ENCODE measurements at places on chromosomes 2 and 18.

GRCh38 chr2:158191076-158191895 lies 89.6 kb downstream of the UPP2 start:
- no peak for DNase-seq

DNA sequence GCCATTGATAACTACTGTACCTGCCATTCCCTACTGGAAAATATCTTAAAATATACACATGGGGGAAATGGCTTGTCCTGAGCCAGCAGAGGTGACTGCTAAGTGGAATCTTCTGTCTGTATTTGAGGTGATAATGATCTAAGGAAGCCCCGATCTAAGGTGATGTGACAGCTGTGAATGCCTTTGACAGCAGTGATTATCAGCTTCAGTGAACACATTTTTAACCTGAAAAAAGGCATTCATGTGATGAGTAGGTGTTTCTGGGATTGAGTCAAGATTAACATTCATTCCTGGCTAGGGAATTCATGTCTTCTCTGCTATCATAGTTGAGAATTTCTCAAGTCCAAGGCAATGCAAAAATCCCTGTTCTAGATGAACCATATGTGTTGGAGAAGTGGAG lies 9.1 kb upstream of the MAPRE2 start:
- peak; percentile 59 for DNase-seq

- DNase-seq = no peak
Observed at GRCh38 chr2:6072276-6072675, 380.1 kb downstream of the SOX11 start.

- no peak for DNase-seq
Observed at GRCh38 chr18:66211749-66212148, 392.1 kb downstream of the CDH19 start.

GRCh38 chr2:26462511-26463243 lies 15.2 kb downstream of the OTOF start:
- DNase-seq = no peak

DNA sequence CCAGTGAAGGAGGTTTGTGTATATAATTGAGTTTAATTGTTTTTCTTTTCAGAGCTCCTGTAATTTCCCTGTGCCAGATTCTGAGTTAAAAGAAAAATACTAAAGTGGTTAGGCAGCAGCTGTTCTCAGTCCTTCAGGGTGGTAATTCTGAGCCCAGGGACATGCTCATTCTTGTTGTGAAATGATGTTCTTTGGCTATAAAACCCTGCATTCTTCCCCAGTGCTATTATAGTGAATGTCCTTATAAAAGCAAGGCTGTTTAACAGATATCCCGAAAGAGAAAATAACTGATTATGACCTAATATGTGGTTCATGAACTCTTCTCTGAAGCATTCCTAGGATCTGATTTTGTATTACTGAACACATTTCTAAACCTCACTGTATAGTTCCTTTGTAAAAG lies 34.0 kb downstream of the ADAM23 start:
- no peak for DNase-seq

DNA sequence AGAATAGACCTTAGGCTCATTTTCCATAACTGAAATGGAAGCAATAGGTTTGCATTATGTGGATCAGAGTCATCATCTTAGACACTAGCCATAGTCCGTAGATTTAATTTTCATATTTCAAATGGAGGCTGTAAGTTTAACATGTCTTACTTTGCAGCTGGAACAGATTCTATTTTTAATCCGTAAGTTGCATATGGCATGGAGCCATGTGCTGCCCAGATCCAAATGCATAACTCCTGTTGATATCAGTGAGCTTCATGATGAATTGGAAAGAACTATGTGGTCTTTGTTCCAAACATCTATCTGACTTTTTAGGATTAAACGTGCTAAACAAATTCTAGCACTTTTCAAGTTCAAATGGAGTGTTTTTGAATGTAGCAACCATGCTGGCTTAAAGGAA lies 43.4 kb downstream of the MEIS1 start:
- no peak for DNase-seq

DNA sequence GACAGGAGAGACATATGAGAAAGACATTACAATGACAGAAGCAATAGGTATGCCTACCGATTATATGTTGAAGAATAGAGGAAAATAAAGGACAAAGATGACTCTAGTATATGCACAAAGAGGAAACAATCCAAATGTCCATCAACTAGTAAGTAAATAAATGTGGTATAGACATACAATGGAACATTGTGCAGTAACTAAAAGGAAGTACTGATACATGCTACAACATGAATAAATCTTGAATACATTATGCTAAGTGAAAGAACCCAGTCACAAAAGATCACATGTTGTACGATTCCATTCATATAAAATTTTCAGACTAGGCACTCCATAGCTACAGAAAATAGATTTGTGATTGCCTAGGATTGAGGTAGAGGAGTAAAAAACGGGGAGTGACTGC lies 28.5 kb upstream of the PGAP1 start:
- DNase-seq = no peak

GRCh38 chr2:197273485-197273884 lies 37.1 kb downstream of the ANKRD44 start:
- no peak for DNase-seq

DNA sequence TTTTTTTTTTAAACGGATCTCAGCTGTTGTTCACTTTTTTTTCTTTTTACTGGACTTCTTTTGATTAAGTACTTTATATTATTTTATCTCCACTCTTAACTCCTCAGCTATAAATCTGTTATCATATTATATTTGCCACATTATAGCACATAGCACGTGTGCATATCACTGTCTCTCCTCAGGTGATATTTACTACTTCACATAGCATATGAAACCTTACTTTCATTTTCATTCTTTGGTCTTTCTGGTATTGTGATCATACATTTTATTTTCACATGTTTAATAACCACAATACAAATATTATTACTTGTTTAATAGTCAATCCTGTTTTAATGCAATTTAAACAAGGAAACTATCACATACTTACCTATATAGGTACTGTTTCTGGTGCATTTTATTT lies 993.1 kb upstream of the TMEFF2 start:
- no peak for DNase-seq

GRCh38 chr2:86235196-86235980 lies 36.1 kb downstream of the MRPL35 start:
- no peak for DNase-seq

DNA sequence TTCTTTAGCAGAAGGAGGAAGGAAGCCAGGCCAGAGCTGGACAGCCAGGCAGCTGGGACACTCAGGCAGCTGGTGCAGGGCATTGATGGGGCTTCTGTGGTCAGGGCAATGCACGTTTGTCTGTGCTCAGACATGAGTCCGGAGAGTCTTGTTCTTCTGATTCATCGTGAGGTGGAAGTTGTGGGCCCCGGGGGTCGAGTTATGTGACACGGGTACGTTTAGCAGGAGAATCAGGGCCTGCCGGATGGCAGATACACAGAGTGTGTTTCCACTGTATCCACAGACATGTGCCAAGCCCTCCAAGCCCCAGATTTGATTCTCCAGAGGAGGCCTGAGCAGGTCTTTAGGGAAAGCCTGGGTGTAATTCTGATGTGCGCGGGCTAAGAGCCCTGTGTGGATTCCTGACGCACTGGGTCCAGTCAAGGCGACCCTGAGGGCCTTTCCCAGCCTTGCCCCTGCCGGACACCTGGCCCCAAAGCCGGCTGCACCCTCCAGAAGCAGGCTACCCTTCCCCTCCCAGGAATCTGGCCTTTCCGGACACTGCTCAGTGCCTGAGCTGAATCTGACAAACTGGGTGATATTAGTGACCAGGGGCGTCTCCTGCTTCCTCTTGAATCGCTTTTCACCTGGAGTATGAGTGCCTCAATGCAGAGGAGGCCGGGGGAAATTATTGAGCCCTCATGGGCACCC lies 10.1 kb downstream of the ARHGEF4 start:
- no peak for DNase-seq

DNA sequence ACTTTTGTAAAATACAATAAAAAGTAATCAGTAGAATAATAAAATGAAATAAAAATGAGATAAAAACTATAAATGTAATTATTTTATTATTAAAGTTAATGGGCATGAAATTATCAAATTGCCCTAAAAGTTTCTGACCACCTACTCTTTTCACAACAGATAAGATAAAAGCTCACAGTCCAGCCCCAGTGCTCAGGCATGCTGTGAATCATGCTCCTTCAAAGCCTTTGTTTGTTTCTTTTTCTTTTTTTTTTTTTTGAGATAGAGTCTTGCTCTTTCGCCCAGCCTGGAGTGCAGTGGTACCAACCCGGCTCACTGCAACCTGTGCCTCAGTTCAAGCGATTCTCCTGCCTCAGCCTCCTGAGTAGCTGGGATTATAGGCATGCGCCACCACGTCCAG lies 181.7 kb downstream of the ANKRD44 start:
- DNase-seq = no peak

GRCh38 chr2:85064927-85065577 lies 68.1 kb upstream of the TCF7L1 start:
- DNase-seq = no peak

- no peak for DNase-seq
Observed at GRCh38 chr18:51630706-51631105, 433.2 kb upstream of the MEX3C start.

- DNase-seq = no peak
Observed at GRCh38 chr2:37786191-37786698, 114.8 kb upstream of the CDC42EP3 start.

GRCh38 chr2:199740111-199740428 lies 110.9 kb downstream of the FTCDNL1 start:
- no peak for DNase-seq

DNA sequence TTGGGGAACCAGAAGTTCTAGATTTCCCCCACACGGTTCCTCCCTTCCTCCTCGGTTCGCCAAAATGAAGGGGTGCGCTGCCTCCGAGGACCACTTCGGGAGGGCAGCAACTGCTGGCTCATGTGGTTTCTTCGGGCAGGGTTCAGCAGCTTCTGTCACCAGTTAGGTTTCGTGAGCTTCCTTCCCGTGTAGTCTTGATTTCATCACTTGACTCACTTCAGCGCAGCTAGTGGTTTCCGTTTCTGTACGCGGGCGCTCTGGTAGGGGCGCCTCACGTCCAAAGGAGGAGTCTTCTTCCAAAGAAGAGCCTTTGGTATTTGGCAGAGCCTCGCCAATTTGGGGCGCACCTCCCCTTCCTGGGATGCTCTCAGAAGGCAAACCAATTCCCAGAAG lies 485 bp upstream of the GALNT3 start:
- no peak for DNase-seq

- DNase-seq = no peak
Observed at GRCh38 chr2:231250698-231251097, 52.3 kb downstream of the ARMC9 start.

DNA sequence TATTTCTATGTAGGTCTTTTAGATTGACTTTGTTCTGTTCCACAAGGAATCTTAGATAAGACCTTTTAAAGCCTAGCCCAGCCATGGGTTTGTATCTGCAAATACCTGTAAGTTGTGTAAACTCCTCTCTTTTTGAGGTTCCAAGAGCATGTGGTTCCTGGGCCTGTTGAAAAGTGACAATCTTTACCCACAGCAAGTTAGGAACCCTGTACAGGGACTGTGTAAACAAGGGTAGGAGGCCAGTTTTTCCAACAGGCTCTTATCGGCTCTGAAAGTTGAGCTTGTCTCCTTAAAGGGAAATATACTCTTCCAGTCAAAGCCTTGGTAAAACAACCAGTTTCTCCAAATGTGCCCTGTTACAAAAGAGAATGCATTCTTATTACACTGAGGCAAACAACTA lies 15.3 kb upstream of the ASXL3 start:
- DNase-seq = no peak

- DNase-seq = no peak
Observed at GRCh38 chr18:500632-501405, at the start of gene COLEC12. COLEC12 (minus strand) TSS chr18:500701; CDS start chr18:500514, 187 bp downstream.

DNA sequence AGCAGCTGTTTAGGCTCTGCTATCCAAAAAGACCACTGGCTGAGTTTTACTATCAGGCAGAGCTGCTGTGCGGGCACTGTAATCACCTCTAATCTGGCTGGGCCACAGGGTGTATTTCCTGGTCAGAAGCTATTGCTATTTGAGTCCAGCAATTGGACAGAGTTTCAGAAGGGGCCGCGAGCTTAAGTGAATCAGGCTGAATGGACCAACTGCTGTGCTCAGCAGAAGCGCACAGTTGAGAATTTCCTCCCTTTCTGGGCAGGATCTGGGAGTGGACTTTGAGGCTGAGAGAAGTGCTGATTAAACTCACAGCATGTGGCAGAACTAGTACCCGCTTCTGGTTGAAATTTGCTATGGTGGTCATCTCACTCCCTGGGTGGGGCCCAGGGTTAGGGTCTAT lies 251.8 kb downstream of the INSIG2 start:
- DNase-seq = no peak

DNA sequence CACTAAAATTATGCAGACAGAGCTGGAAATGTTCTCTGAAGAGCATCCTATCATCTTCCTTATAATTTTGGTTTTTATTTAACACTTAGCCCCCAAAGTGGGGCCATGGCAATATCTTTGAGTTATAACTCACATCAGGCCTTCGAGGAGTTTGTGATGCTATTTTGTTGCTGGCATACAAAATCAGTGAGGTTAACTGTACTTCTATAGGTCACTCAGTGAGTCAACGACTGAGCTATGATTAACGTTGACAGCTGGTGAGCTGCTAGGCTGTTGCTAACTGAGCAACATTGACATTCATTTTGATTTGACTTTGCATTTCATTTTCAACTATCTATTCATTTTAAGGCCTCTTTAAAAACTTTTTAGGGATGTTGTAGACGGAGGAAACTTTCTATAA lies 50.0 kb downstream of the GPD2 start:
- no peak for DNase-seq

GRCh38 chr2:130899306-130899705 lies 62.6 kb downstream of the ARHGEF4 start:
- DNase-seq = no peak

- DNase-seq = no peak
Observed at GRCh38 chr2:238820916-238821315, 27.0 kb upstream of the TWIST2 start.

GRCh38 chr2:134391751-134392160 lies 137.9 kb downstream of the MGAT5 start:
- no peak for DNase-seq

DNA sequence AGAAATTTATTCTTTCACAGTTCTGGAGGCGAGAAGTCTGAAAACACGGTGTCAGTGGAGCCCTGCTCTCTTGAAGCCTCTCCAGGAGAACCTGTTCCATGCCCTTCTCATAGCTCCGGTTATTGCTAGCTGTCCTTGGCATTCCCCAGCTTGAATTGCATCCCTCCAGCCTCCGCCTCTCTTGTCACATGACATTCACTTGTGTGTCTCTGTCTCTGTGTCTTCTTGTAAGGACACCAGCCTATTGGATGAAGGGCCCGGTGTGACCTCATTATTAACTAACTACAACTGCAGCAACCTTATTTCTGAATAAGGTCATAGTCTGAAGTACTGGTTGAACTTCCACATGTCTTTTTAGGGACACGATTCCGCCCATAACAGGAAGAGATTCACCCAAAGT lies 4.5 kb upstream of the PRSS56 start:
- DNase-seq = no peak
